ENCODE measurements at places on chromosomes 6 and 20.

GRCh38 chr6:53361549-53362031 lies 12.8 kb upstream of the ELOVL5 start:
- H3K27ac ChIP-seq, result peak overlapping the region; percentile 63
- H3K27me3 ChIP-seq, result no peaks in the 10 kb centered on the region
- H3K4me1 ChIP-seq, result peaks cover 8% of the 10 kb centered on the region
- H3K4me3 ChIP-seq, result no peak overlapping the region

GRCh38 chr6:13491538-13491937 lies 4.1 kb upstream of the GFOD1 start:
- H3K4me1 ChIP-seq, result no peaks in the 10 kb centered on the region
- H3K27me3 ChIP-seq, result no peaks in the 10 kb centered on the region
- no peak for DNase-seq
- no peaks in the 10 kb centered on the region for H3K36me3 ChIP-seq

DNA sequence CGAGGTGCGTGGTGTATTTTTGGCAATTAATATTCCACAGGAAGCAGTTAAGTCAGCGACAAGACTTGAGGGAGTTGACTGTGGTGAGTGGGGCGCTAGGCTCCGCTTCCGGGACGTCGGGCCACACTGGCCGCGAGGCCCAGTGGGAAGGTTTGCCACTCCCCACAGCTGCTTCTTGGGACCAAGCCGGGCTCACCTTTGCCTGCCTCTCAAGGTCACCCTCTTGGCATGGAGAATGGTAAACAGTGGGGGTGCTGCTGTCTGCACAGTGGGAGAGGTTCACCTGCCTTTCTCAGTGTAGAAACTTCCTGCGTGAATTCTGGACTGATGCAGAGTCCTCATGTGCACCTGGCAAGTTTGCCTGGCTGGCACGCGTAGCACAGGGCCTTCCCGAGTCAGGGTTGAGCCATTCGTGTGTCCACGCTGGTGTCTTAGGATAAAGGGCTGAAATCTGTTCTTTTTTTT lies 6.4 kb downstream of the OSBPL2 start:
- no peaks in the 10 kb centered on the region for H3K36me3 ChIP-seq
- no peaks in the 10 kb centered on the region for H3K27me3 ChIP-seq
- H3K4me1 ChIP-seq, result peaks cover 6% of the 10 kb centered on the region
- no peak for DNase-seq

DNA sequence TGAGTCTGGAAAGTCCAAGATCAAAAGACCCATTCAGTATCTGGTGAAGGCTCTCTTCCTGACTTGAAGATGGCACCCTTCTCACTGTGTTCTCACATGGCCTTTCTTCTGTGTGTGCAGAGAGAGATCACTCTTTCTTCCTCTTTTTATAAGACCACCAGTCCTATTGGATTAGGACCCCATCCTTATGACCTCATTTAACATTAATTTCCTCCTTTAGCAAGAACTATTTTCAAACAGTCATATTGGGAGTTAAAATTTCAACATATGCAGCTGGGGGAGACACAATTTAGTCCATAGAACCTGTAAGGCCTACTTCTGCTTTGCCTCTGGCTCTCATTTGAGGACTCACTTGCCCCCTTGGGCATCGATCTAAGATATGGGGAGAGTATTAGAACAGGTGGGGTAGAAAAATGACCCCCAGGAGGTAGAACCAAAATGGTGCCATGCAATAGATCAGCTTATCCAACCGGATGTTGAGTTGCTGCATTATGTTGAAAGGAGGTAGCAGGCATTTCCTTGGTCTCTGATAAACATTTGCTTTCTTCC lies 78.4 kb upstream of the ATXN1 start:
- no peaks in the 10 kb centered on the region for H3K4me1 ChIP-seq
- H3K4me3 ChIP-seq, result no peak overlapping the region
- DNase-seq, result no peak
- no peaks in the 10 kb centered on the region for H3K36me3 ChIP-seq

- H3K36me3 ChIP-seq, result no peaks in the 10 kb centered on the region
- no peaks in the 10 kb centered on the region for H3K4me1 ChIP-seq
- no peak overlapping the region for H3K27ac ChIP-seq
These were observed 214.3 kb upstream of the PLN start for GRCh38 chr6:118333772-118334171.

DNA sequence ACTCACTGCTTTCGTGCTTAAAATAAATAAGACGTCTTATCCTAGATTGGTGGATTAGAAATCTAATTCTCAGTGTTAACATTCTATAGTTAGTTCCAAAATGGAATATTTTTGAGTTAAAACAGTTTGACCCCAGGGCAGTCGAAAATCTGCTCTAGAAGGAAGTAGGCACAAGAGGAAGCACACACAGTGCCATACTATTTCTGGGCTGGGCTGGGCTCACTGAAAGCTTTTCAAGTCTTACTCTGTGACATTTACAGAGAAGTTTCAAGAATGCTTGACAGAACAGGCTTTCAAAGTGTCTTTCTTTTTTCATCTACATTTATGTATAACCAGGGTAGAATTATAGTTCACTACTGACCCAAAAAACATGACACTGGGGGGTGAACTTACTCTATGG lies 209.8 kb downstream of the SOD2 start:
- H3K36me3 ChIP-seq, result no peaks in the 10 kb centered on the region
- no peaks in the 10 kb centered on the region for H3K4me1 ChIP-seq
- no peak overlapping the region for H3K4me3 ChIP-seq
- no peak overlapping the region for H3K27ac ChIP-seq
- no peak for DNase-seq
- H3K27me3 ChIP-seq, result no peaks in the 10 kb centered on the region

- H3K4me1 ChIP-seq, result peaks cover 16% of the 10 kb centered on the region
- no peaks in the 10 kb centered on the region for H3K36me3 ChIP-seq
- no peak overlapping the region for H3K4me3 ChIP-seq
- no peaks in the 10 kb centered on the region for H3K27me3 ChIP-seq
- no peak for DNase-seq
These were observed 15.8 kb downstream of the TFEB start for GRCh38 chr6:41719436-41720261.

DNA sequence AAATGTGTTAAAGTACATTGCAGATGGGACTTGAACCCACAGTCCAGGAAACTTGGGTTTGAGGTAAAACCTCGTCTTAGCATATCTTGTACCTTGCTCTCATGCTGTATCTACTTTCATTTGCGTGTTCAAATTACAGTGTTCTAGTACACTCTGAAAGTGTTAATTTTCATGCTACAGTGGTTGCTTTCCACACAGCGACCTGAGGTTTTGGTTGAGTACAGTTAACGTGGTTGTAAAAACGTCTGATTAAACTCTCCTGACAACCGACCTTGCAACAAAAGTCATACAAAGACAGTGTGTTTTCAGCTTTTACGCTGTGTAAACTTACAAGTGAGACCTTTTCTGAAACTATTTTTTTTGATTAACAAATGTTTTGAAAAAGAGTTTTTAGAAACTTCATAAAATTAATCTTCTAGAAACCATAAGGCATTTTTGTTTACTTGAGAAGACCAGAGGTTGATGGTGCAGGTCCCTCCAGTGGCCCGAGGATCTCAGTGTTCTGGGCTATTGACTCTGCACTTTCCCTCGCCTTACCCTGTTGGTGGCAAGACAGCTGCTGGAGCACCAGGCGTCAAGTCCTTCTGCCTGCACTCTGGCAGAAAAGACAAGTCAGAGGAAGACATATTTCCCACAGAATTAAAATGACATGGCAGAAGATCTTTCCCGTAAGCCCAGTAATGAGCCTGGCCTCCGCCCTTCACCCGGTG lies 334.0 kb downstream of the THBS2 start:
- H3K36me3 ChIP-seq, result no peaks in the 10 kb centered on the region
- no peaks in the 10 kb centered on the region for H3K27me3 ChIP-seq
- no peaks in the 10 kb centered on the region for H3K4me1 ChIP-seq
- no peak for DNase-seq
- H3K27ac ChIP-seq, result no peak overlapping the region

GRCh38 chr20:37393196-37393862 lies 47.4 kb downstream of the SRC start:
- no peaks in the 10 kb centered on the region for H3K27me3 ChIP-seq
- DNase-seq, result no peak
- no peak overlapping the region for H3K27ac ChIP-seq
- H3K4me3 ChIP-seq, result no peak overlapping the region
- no peaks in the 10 kb centered on the region for H3K4me1 ChIP-seq

DNA sequence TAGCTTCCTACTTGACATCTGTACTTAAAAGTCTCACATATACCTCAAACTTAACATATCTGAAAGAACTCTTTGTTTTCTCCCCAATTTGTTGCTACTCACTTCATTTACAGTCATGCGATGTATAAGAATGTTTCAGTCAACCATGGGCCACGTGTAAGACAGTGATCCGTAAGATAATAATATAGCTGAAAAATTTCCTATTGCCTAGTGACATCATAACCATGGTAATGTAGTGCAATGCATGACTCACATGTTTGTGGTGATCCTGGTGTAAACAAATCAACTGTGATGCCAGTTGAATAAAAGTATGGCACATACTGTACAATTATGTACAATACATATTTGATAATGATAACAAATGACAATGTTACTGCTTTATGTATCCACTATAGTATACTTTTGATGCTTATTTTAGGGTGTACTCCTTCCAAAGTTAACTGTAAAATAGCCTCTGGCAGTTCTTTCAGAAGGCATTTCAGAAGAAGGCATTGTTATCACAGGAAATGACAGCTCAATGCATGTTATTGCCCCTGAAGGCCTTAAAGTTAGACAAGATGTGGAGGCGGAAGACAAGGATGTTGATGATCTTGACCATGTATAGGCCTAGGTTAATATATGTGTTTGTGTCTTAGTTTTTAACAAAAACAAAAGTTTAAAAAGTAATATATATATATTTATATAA lies 579.0 kb downstream of the EPHA7 start:
- no peak overlapping the region for H3K27ac ChIP-seq
- DNase-seq, result no peak
- no peaks in the 10 kb centered on the region for H3K4me1 ChIP-seq

- no peaks in the 10 kb centered on the region for H3K4me1 ChIP-seq
- H3K4me3 ChIP-seq, result no peak overlapping the region
- no peaks in the 10 kb centered on the region for H3K36me3 ChIP-seq
- no peak overlapping the region for H3K27ac ChIP-seq
- H3K27me3 ChIP-seq, result no peaks in the 10 kb centered on the region
These were observed 48.2 kb upstream of the TENT5A start for GRCh38 chr6:81800666-81801065.

DNA sequence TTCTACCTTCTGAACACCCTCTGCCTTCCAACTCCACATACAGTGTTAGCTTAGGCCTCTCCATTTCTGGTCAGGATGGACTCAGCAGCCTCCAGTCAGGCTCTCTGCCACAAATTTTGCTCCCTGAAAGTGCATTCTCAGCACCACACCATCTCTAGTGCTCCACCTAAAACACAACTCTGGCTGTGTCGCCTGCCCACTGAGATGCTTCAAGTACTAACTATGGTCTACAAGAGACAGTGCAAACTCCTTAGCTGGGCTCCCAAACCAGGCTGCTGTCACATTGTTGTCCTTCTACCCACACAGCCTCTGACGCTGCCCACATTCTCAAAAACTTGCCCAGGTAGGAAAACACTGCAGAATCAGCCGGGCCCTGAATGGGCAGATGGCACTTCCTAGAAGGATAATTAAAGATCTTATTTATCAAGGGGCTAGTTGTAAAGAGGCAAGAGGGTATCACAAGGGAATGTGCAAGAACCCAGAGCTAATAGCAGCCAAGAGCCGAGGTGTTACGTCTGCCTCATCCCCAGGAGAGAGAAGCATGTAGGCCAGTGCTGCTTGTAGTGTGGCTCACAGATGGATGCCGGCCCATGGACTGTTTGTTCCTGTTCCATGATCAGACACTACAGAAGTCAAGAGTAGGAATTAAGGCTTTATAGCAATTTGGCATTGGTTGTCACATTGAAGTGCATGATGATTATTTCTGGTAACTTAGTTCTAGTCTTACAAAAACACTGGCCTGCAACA lies 189.7 kb downstream of the LRFN2 start:
- H3K4me1 ChIP-seq, result no peaks in the 10 kb centered on the region
- H3K4me3 ChIP-seq, result no peak overlapping the region
- no peak overlapping the region for H3K27ac ChIP-seq
- no peak for DNase-seq
- no peaks in the 10 kb centered on the region for H3K36me3 ChIP-seq

DNA sequence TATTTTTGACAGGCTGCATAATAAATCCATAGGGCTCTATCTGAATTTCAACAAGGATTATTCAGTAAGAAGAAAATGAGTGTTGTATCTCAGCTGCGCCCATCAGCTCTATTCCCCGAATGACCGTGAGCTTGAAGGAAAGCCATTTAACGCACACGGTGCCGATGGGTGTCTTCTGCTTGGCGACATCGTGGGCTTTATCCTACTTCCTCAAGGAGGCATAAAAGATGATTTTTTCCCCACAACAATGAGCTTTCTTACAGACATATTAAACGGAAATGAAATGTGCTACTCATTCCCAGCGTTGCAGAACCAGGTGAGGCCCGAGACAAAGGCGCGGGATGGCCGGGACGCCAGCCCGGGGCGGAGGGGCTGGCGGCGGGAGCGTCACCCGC lies 710 bp downstream of the DYNLT1 start:
- peak overlapping the region; percentile 99 for H3K27ac ChIP-seq
- no peaks in the 10 kb centered on the region for H3K27me3 ChIP-seq
- peak overlapping the region; percentile 93 for H3K4me3 ChIP-seq
- H3K36me3 ChIP-seq, result no peaks in the 10 kb centered on the region
- H3K4me1 ChIP-seq, result peaks cover 4% of the 10 kb centered on the region

DNA sequence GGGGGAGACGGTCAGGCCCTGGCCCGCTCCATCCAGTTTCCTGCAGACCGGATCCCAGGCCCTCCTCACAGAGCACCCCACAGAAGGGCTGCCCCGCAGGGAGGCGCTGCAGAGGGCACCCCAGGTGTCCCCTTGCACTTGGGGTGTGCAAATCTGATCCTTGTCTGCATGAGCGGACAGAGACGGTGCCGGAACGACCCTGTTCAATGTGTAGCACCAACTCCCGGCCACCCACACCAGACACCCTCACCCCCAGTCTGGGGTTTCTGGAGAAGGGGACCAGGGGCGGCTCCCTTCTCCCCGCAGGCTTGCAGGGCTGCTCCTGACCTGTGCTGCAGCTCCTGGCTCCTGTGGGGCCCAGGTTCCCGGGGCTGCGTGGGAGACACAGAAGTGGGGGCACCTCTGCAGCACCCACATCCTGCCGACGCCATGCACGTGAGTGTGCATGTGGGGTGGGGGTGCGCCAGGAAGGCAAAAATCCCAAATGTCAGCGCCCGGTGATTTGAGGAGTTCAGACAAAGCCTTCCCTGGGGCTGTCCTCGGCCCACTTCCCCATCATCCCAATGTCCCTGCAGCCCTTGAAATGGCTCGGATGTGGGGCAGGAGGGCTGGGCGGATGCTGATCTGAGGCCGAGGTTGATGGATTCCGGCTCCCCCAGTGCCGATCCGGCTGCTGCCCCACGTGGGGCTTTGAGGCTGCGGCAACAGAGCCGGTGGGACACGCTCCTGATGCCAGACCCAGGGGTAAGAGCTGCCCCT lies 85.3 kb upstream of the BHLHE23 start:
- peaks cover 90% of the 10 kb centered on the region for H3K27me3 ChIP-seq
- no peaks in the 10 kb centered on the region for H3K36me3 ChIP-seq
- no peak for DNase-seq
- H3K4me3 ChIP-seq, result no peak overlapping the region

DNA sequence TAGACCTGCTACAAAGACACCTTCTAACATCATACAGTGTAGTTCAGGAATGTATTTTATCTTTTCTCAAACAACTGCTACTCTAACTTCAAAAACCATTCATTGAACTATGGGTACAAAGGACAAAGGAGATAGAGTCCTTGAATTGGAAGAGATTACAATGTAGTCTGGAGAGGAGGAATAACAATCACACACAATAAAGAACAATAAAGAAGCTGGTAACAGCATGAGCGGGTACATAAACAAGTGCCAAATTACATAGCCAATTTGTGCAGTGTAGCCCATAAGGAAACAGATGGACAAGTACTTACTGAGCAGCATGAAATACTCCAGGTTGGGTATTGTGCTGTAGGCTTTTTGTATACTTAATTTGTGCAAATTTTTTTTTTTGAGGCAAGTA lies 44.3 kb downstream of the OSTM1 start:
- no peaks in the 10 kb centered on the region for H3K36me3 ChIP-seq
- no peaks in the 10 kb centered on the region for H3K27me3 ChIP-seq
- no peak overlapping the region for H3K27ac ChIP-seq
- H3K4me3 ChIP-seq, result no peak overlapping the region
- no peaks in the 10 kb centered on the region for H3K4me1 ChIP-seq

Data from breast epithelium (tissue), 4 donors.